Foreskin keratinocyte (primary cell): ENCODE measurements at places on chromosomes 3 and 15. TPM values are rescaled to one million over a fixed set of nuclear protein-coding genes. Genes with fewer than 3 reads are reported as not detected.

GRCh38 chr3:119238363-119238762 lies 2.3 kb downstream of the B4GALT4 start:
- DNase-seq = no peak

The RLBP1 gene
- not detected in 2 replicates for total RNA-seq

- peak; percentile 80 for DNase-seq
These were observed 10.2 kb upstream of the TGFBR2 start for GRCh38 chr3:30596152-30596551.

DNA sequence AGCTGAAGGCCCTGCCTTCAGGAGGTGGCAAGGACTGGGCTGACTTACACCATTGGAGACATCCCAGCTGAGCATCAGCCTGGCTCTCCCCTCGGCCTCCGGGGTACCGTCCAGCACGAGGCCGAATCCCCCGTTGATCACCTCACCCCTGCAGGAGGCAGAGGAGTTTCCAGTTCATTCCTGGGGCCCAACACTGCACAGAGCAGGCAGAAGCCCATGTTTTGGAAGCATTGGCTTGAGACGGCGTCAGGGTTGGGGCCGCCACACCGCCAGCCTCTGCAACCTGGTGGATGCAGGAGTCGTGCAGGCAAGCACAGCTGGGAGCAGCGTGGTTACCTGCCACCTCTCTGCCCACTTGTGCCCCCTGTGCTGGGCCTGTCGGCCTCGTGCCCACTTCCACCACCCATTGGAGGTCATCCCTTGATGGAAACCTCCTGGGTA lies 7.7 kb upstream of the ZXDC start:
- DNase-seq = no peak

The ZNF662 gene
- total RNA-seq = 1.7 and 2.0 TPM in 2 replicates

DNA sequence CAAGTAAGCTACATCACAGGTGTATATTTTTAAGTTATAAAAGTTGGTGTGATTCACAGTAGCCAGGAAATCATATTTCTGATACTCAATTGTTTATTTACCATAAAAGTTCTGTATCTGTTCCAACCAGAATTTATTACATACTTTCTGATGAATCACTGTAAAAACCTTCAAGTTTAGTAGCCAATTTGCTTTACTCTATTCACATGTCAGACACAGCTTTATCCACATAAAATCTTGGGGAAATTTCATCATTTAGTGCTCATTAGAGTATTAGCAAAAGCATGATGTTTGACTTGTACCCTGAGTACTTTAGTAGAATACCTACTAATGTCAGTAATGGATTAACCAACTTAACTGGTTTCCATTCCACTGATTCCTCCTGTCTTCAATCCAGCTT lies 249.8 kb downstream of the POLQ start:
- DNase-seq = peak; percentile 23

- peak; percentile 71 for DNase-seq
These were observed 56.0 kb upstream of the MME start for GRCh38 chr3:155024006-155024638.

DNA sequence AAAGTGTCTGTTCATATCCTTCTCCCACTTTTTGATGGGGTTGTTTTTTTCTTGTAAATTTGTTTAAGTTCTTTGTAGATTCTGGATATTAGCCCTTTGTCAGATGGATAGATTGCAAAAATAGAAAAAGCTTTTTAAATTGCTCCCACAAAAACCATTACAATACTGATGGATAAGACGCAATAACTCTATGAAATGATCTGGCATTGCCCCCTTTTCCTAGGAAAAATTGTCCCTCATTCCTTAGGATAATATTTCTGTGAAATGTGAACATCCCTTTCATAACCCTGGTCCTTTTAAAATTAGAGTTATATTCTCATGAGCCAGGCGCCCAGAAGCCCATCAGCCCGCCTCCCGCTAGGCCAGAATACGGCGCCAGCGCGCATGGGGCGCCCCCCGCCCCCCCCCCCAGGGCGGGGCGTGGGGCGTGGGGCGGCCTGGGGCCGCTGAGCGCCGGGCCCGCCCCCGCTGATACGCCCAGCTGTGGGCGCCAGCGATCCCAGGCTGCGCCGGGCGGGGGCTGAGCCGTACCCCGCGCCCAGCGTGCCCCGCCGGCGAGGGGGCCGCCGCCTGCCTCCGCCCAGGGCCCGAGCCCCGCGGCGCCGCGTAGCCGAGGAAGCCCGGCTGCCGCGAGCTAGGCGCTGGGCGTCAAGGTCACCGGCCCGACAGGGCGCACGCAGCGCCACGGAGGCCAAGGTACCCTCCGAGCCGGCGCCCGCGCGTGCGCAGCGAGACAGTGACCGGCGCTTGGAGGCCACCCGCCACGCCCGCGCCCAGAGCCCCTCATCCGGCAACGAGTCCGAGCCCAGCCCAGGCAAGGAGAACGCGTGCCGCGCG lies 11.1 kb upstream of the ROPN1B start:
- no peak for DNase-seq

GRCh38 chr3:39067286-39067685 lies 15.5 kb downstream of the WDR48 start:
- DNase-seq = peak; percentile 78

The FAM43A gene
- total RNA-seq = 0.58 and 0.63 TPM in 2 replicates

DNA sequence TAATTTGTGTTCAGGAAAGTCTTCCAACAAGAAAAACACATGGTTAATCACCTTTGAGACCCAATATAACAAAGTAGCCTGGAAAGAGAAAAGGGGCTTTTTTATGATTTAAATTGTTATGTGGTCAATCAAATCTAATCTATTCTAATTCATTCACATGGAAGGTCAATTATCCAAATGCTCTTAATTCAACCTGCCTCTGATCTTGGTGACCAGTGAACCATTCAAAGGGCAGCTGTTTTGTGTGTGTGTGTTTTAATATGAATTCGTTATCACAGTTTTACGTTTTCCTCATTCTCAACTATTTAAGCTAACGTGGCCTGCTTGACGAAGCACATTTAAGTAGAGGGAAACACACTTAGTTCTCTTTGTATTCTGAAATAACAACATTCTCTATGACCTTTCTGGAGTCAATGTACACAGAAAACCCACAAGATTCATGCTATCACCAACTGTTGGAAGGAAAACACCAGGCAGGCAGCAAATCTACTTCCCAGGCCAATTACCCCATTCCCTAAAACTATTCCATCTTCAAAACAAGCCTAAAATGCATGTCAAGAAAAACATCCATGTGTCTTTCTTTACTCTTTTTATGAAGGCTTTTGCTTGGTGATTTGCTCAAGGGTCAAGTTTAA lies 195.4 kb downstream of the SUCLG2 start:
- no peak for DNase-seq

- no peak for DNase-seq
These were observed 283.5 kb downstream of the RPLP1 start for GRCh38 chr15:69736161-69736560.

- DNase-seq = no peak
These were observed 94.1 kb upstream of the PRICKLE2 start for GRCh38 chr3:64319391-64319790.

GRCh38 chr15:85947936-85948335 lies 131.7 kb upstream of the AGBL1 start:
- DNase-seq = no peak

DNA sequence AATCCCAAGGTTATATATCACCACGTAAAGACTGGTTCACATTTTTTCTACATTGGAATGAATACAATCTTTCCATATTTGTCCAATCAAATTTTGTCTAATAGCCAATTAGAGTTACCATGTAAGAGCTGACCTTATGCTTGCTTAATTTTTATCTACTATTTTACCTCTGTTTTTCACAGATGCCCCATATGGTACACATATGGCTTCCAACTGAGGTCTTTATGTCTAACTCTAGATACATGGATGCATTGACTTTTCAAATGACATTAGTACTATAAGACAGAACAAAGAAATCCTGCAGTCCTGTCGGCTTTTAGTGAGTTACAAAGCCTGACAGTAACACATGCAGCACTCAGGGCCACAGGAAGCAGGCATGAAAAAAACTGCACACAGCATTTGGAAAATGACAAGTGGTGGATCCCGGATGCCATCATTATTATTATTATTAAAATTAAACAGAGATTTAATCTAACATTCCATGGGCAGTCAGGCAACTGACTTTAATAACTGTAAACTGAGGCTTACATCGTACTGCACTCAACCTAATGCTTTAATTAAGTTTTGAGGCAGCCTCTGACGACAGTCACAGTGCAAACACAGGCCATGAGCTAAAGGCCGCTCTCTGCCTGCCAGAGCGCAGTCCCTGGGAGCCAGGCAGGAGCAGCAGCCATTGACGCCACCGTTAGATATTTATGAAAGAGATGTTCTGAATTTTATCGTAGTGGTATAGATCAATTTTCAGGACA lies 113.9 kb upstream of the TMCO5A start:
- DNase-seq = no peak

- no peak for DNase-seq
These were observed 54.6 kb upstream of the MYZAP start for GRCh38 chr15:57537072-57537471.

DNA sequence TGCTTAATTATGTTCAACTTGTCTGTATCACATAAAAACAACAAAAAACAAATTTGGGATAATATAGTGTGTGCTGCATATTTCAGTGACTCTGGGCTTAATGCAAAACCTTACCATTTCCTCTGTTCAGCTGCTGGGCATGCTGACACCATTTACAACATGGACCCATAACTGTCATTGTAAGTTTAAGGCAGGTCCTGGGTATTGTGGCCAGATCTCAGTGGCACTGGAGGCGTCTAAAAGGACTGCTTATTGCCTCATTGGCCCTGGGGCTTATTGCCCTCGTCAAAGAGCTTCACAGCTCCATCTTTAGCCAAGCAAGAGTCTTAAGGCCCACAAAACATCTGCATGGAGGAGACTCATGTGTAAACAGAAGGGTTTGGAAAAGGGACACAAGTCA lies 390.2 kb downstream of the NR2F2 start:
- no peak for DNase-seq

DNA sequence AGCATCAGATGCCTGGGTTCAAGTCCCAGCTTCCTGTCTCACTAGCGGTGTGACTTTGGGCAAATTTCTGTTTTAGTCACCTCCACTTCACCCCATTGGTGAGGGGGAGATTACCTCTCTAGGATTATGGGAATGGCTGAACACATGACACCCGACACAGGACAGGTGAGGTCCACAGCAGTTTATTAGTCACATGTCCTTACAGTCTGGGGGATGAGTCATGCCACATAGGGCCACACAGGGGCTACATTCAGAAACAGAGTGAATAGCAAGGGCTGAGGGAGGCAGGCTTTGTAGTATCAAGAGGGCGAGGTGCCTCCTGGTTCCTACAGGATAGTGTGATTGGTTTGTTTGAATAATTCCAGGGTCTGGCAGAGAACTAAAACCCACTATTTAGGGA lies 15.2 kb upstream of the ITGA11 start:
- no peak for DNase-seq

The SLC12A1 gene
- total RNA-seq = not detected in 2 replicates

DNA sequence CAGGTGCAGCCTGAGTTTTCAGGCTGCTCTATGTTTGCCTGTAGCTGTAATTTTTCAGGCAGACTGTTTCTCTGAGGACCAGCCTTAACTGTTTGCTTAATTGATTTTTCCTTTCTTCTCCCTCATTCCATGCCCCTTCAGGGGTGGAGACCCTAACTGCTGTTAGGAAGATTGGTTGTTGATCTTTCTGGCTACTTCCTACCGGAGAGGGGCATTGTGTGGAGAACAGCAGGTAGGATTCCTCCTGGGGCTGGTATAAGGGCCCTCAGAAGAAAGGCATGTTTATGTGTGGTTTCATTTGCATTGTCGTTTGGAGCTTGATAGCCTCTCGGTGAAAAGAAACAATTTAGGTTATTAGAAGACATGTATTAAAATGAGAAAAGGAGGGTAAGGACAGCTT lies 56.9 kb upstream of the GOLGA6L2 start:
- no peak for DNase-seq

GRCh38 chr3:33256249-33256648 lies 21.0 kb upstream of the FBXL2 start:
- no peak for DNase-seq

The LSG1 gene
- 37.5 and 38.8 TPM in 2 replicates for total RNA-seq

- DNase-seq = no peak
These were observed 37.7 kb upstream of the SLC4A7 start for GRCh38 chr3:27521872-27522265.

- no peak for DNase-seq
These were observed 51.8 kb downstream of the ATP8B4 start for GRCh38 chr15:50067254-50067653.

The MCF2L2 gene
- total RNA-seq = 0.14 and 0.25 TPM in 2 replicates

The LRRC31 gene
- total RNA-seq = not detected in 2 replicates

- no peak for DNase-seq
These were observed 8.9 kb downstream of the CPOX start for GRCh38 chr3:98584547-98584946.

The SLC24A5 gene
- total RNA-seq = not detected in 2 replicates

DNA sequence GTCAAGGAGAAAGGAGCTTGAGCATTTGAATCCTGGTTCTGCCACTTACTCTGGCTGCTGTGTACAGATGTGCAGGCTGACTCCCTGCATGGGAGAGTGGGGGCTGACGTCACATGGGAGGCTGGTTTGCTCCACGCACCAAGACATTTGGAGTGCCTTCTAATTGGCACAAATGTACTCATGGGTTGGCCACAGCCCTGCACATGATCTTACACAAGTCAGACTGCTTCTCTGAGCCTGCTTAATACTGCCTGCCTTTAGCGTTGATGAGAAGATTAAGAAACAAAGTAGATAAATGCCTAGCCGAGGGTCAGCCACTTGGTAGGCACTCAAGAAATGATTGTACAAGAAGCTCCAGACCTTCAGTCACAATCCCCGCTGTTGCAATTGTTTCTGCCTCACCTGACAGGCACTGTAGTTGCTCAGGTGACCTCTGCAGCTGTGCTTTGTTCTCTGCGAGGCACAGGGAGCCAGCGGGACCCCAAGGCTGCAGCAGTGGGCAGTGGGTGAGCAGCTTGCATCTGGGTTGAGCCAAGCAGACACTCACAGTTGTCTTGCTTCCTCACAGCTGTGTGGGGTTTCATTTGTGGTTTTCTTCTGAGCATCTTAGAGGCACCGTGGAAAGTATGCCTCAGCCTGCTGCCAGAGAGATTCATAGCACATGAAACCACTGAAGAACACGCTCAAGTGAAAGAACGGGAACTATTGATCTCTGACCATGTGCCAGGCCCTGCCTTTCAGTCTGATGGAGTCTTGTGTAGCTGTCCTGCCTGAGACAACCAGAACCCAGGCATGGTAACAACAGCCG lies 33.1 kb downstream of the GRK7 start:
- no peak for DNase-seq

GRCh38 chr3:107598926-107599771 lies 76.4 kb downstream of the BBX start:
- peak; percentile 49 for DNase-seq

DNA sequence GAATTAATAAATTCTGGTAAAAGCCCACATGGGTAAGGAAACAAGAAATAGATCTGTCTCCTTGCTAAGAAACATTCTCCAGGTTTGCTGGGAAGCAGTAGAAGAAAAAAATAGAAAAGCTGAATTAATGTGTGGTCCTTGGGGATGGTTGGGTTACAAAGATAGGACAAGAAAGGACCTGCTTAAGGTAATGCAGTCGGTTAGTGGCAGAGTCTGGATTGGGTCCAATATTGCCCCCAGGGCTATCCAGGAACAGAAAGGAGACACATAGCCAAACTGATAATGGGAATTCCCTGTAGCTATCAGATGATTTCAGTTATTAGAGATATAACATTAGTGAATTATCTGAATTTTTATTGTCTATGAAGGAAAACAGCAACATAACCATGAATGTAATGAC lies 584.3 kb downstream of the ROBO1 start:
- peak; percentile 57 for DNase-seq

The ZNF660 gene
- 0.10 and 0.11 TPM in 2 replicates for total RNA-seq

GRCh38 chr3:141507392-141508066 lies 20.7 kb downstream of the RASA2 start:
- DNase-seq = no peak

GRCh38 chr3:170358042-170359010 lies 811 bp downstream of the SKIL start:
- no peak for DNase-seq
